ENCODE measurements at places on chromosomes 3 and 15.

DNA sequence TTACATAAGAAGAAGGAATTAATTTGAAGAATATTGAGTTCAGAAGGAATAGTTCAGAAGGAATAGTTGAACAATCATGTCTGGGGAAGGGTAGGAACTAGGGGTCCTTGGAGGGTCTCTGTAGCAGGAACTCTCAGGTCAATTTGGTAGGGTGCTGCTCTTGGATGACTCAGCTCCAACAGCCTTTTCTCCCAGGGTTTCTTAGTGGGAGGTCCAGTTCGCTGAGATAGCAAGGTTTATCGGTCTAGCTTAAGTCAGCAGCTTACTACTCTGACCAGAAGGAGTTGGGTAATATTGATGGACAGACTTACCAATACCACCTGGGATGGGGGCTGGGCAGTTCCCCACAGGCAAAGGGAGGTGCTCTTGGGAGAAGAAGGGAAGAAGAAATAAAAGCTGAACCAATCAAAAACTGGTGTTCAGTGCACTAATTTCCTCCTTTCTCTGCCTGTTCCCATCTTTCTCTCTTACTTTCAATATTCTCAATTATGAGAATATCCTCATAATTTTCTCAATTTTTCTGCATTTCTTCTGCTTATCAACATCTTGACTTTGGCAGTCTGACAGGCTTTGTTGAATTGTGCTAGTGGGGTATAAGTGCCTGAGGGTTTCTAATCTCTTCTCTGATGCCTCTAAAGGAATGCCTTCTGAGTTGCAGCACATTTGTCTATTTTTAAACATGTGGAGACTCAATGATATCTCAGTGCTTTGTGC lies 14.4 kb upstream of the MITF start:
- DNase-seq = no peak

GRCh38 chr3:159182961-159183360 lies 381.1 kb downstream of the MFSD1 start:
- no peak for DNase-seq

DNA sequence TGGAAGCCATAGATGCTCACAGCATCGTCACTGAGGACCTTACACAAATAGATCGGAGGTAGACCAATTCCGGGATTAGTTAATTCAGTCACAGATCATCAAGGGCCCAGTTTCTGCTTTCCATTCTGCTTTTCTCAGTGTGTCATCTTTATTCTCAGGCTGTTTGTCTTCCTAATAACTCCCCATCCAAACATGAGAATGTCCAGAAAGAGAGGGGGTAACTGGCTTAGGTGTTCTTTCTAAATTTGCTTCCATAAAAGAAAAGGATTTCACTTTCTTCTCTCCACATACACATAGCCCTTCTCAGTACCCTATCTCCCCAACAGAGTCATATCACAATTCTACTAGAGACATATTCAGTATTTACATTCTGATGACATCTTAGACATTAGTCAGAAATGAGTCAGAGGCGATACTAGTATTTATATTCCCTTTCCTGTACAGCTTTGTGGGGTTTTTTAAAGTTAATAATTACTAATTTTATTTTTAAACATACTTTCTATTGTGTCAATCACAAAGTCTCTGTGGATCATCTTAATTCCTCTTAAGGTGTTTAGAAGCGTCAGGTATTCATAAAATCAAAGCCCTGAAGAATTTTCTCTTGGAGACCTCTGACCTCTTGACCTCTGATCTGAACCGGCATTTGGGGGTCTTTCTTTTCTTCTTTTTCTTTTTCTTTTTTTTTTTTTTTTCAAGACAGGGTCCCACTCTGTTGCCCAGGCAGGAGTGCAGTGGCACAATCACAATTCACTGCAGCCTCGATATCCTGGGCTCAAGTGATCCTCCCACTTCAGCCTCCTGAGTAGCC lies 24.3 kb upstream of the IL12A start:
- DNase-seq = no peak

DNA sequence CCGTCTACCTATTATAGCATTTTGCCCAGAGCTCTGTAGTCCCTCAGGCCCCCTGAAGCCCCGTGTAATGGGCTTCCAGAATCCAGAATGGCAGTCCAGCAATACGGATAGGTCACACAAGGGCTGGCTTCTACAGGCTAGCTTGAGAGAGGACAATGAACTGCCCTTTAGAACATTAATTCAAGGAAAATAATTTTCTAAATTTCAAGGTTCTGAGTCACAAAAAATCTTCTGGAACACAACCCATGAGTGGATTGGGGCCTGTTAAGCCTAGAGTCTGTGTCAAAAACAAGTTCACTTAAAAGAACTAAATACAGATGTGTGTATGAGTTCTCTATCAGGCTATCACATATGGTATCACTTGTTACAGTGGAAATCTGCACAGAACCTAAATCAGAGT lies 28.8 kb downstream of the DCP1A start:
- no peak for DNase-seq

- no peak for DNase-seq
These were observed 40.8 kb downstream of the CLSTN2 start for GRCh38 chr3:139975594-139976365.

DNA sequence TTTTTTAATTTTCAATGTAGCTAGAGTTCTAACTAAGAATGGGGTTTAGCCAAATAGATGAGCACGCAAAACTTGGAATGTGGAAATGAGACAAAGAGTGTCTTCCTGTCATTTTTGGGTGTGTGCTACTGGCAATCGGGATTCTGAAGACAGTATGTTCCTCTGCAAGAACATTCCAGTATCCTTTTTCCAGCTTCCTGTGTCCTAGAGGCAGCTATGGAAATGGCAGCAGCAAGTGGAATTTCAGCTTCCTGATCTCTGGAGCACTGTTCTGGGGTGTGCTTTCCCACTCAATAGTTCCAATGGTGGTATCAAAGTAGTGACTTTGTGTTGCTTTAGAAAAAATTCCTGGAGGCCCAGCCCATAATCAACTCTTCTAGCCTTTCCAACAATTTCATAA lies 642.9 kb upstream of the KCNMB2 start:
- no peak for DNase-seq

GRCh38 chr15:98422130-98422478 lies 226.2 kb upstream of the IGF1R start:
- no peak for DNase-seq

DNA sequence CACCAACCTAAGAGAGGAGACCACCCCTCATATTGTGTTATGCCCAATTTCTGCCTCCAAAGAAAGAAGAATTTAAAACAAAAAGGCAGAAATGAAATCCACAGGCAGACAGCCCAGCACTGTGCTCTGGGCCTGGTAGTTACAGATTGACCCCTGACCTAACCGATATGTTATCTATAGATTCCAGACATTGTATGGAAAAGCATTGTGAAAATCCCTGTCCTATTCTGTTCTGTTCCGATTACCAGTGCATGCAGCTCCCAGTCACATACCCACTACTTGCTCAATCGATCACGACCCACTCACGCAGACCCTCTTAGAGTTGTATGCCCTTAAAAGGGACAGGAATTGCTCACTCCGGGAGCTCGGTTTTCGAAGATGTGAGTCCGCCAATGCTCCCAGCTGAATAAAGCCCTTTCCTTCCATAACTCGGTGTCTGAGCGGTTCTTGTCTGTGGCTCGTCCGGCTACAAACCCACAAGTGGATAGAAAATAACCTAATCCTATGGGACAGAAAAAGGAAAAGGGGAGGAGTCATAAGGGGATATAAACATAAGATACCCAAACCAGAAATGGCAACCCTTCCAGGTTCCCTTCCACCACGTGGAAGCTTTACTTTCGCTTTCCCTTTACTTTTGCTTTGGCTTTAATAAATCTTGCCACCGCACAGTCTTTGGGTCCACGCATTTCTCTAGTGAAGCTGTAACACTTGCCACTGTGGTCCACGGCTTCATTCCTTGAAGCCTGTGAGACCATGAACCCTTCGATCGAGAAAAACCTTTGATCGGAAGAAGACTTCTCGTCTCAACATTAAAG lies 1.7 kb upstream of the CFAP91 start:
- DNase-seq = no peak

DNA sequence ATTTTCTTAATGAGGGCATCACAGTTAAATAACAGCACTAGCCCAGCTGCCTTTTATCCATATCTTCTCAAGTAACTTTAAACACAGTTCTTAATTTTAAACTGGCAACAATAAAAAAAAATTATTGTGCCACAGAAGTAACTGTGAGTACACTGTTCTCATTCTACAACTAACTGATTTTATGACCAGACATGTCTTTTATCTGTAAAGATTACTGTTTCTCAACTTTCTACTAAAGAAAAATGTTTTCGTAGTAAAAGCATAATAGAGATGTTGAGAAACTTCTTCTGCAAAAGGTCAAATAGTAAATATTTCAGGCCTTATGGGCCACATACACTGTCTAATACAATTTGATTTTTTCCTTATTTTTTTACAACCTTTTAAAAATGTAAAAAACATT lies 32.0 kb downstream of the PLOD2 start:
- DNase-seq = no peak

DNA sequence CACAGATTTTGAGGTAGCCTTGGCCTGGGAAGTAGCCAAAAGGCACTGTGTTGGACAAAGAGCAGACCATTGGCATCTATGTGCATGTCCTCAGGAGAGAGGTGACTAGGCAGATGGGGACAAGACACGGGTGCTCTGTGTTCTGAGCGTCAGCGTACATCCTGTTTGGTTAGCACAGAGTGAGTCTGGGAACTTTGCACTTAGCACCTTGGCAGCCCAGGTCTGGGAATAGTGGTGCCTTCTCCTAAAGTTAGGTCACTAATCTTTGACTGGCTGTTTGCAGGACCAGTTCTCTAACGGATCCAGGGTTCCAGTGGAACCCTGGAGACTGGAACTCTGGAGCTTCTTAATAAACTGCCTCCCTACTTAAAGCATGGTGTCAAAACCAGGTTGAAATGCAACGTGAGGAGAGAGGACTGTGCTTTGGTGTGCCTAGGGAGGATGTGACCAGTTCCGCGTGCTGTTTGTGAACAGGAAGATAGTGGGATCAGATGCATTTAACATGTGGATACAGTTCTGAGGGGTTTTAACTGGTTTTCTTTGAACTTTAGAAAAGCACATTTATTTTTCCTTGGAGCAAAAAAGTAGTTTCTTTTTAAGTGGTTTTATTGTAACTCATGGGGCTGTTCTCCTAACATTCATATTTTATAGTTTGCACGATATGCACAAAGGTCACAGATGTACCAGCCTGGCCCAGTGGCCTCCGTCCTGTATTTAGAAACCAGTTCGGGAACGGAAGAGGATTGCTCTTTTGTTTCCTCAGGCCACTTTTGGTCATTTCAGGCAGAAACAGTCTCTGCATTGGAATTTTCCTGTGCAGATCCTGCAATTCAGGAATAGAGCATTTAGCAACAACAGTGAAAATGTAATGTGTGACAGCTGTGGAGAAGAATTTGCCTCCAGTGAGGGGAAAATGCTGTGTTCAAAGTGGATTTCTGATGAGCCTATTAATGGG lies 48.8 kb downstream of the ABHD2 start:
- DNase-seq = no peak

DNA sequence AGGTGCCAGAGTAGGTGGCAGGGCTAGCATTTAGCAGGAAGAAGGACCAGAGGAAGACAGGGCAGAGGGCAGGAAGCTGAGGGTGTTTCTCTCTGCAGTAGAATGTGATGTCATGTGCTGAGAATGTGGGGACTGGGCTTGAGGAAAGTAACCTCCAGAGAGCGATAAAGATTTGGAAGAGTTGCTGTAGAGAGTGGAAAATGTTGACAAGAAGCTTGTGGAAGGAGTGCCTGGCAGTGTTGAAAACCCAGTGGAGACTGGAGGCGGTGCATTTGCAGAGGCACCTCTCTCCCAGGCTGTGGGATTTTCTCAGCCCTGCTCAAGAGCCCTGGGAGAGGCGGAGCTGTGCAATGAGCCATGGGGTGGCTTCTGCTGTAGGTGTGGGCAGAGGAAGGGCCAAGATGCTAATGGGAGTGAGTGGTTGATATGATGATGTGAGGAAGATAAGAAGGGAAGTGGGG lies 54.8 kb downstream of the MESD start:
- no peak for DNase-seq

- DNase-seq = no peak
These were observed 35.7 kb downstream of the DNASE1L3 start for GRCh38 chr3:58175187-58175436.

DNA sequence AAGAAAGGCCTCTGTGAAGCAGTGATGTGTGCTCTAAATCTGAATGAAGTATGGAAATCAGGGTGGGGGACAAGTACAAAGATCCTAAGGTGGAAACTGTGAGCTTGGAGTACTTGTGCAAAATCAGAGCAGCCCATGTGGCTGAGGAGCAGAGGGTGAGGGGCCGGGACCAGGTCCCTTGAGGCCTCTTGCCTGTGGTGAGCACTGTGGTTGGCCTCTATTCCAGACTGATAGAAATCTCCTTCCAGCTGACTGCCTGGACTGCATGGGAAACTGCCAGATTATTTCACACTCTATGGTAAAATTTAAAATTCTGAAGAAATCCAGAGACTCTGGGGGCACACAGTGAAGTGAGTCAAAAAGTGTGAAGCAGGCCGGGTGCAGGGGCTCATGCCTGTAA lies 81.4 kb downstream of the TM4SF4 start:
- no peak for DNase-seq

- DNase-seq = no peak
These were observed 77.7 kb downstream of the CEMIP start for GRCh38 chr15:80856809-80857377.

- peak; percentile 74 for DNase-seq
These were observed 18.8 kb downstream of the PLA2G4F start for GRCh38 chr15:42137461-42138261.

GRCh38 chr3:152051501-152052404 lies 178.3 kb downstream of the SUCNR1 start:
- DNase-seq = no peak

- DNase-seq = no peak
These were observed 2.8 kb upstream of the XCR1 start for GRCh38 chr3:46029953-46030543.

- no peak for DNase-seq
These were observed 49.4 kb downstream of the GREM1 start for GRCh38 chr15:32767236-32767635.

- DNase-seq = no peak
These were observed 113.3 kb downstream of the KLHL25 start for GRCh38 chr15:85681386-85681785.

DNA sequence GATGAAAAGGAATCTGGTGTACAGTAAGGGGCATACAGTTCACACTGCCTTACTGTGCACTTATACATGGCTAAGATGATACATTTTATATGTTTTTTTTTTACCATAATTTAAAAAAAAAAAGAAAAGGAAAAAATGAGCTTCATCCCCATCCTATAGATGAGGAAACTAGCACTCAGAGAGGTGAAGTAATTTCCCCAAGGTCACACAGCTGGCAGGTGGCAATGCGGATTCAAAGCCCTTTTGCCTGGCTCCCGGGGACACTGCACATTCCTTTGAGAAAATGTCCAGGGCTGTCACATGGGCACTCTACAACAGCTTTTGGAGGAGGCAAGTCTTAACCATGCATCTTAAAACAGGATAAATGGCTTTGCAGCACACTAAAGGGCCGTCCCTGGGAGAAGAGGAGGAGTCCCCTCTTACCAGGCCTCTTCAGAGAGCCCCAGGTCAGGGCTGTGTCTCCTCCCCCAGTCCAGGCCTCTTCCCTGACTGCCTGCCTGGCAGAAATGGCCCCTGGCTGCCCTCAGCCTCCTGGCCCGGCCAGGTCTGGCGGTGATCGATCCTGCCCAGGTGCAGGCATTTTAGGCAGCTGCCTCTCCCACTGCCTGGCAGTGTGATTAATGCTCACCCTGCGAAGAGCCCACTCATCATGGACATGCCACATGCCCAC lies 95.1 kb upstream of the LINGO1 start:
- DNase-seq = no peak

- DNase-seq = no peak
These were observed 39.6 kb upstream of the CTNNB1 start for GRCh38 chr3:41159588-41160189.

All from Karpas-422 (cell line).